Fibroblast of the conjunctiva (primary cell): ENCODE measurements at places on chromosomes 5 and 9.

GRCh38 chr9:15256426-15256825, 50.6 kb downstream of the TTC39B start:
- DNase-seq = no peak

DNA sequence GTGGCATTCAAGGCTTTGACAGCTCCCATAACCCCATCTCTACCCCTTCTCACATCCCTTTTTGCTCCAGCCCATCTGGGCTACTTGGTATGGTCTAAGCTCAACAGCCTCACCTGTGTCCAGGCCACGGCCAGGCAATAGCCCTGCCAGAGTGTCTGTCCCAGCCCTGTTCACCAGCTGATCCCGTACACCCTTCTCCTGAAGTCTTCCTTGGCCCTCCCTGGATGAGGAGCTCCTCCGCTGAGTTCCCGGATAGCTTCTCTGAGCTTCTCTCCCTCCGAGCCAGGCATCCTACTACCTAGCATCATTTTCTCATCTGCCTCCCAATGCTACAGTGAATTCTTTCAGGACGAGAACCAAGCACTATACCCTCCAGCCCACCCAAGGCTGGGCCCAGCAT, 208.2 kb downstream of the DAB2IP start:
- DNase-seq = no peak

GRCh38 chr5:169591636-169592035, 8.1 kb downstream of the SPDL1 start:
- DNase-seq = no peak

DNA sequence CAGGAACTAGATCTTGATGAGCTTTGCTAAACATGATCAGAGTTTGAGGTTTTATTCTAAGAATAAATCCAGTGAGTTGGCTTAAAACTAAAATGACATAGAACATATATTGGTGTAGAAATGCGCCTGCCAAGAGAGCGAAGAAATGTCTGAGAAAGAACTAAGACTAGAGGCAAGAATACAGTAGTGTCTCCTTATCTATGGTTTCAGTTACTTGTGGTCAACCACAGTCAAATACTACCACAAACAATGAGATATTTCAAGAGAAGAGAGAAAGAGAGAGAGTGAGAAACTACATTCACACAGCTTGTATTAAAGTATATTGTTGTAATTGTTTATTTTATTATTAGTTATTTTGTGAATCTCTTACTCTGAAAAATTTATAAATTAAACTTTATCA, 254.4 kb upstream of the CDH10 start:
- no peak for DNase-seq

GRCh38 chr5:144972317-144972716, 801.6 kb downstream of the KCTD16 start:
- DNase-seq = no peak

GRCh38 chr5:35859101-35859661, 2.5 kb downstream of the IL7R start:
- DNase-seq = no peak

- DNase-seq = no peak
Measured at GRCh38 chr9:89461265-89461664, 36.6 kb downstream of the SEMA4D start.

DNA sequence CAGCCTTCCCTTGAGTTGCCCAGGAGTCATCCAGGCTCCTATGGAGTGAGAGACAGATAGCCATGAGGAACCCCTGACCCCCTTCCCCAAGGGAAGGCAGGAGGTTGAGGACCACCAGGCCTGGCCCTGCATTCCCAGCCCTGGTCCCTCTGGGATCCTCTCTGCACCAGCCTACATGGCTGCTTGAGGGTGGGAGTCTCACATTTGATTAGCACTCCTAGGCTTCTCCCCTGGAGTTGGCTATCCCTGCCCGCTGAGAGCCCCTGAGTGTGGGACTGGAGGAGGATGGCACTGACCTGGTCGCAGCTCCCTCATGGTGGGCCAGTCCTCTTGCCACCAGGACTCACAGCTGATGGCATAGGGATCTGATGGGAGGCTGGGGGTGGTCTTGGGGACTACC, 46.7 kb downstream of the SAR1B start:
- no peak for DNase-seq

DNA sequence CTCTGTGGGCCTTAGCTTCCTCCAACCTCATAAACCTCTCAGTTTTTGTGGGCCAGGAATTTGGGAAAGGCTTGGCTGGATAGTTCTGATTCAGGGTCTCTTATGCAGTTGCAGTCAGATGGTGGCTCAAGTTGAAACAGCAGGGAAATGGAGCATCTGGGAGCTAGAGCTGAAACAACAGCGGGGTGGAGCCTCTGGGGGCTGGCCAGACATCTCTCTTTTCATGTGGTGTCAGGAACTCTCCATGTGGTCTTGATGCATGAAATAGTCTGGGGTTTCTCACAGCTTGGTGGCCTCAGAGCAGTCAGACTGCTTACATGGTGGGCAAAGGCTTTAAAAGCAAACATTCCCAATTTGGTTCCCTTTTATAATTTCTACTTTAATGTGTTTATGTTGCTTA, 13.5 kb downstream of the ZNF346 start:
- DNase-seq = no peak

DNA sequence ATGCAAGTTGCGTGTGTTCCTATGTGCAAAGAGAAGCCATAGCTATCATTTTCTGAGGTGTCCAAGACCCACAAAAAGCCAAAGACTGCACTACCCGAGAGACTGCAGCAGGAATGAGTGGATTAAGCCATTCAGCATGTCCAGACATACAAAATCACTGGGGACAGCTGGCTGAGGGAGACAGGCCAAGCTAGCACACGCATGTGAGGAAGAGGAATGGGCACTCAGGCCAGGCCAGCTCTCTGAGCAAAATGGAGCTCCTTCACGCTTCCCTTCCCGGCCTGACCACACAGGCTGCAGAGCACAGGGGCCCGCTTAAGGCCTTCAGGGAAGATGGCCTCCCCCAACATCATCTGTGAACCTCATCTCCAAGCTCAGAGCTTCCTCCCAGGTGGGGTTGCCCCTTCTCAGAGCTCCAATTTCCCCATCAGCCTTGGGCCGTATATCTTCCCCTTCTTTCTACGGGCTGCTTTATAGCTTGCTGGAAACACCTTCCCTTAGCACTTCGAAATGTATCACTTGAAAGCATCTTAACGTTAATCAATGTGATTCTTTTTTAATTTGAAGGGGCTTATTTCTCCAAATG, 8.4 kb downstream of the DCANP1 start:
- DNase-seq = no peak

GRCh38 chr9:68546596-68547390, 6.1 kb upstream of the TMEM252 start:
- no peak for DNase-seq

DNA sequence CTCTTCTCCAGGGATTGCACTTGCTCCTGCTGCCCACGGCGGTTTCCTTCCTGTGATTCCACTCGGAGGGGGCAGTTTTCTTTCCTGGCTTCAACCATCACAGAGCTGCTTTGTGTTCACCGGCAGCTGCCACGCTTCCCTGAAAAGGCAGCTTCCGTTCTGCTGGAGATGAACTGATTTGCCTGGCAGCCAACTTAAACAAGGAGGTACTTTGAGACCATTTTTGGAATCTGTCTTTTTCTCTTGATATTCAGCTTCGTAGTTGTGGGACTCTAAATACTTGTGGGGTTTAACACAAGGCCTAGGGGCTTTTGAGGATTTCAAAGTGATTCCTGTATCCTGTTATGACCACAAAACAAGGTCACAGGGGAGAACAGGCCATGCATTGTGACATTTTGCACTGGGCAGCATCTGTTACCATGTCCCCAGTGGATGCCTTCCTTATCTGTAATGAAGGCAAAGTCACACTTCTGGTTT, 192.0 kb downstream of the MTRR start:
- DNase-seq = no peak

- peak; percentile 49 for DNase-seq
Measured at GRCh38 chr5:38382898-38383297, 124.5 kb downstream of the EGFLAM start.

DNA sequence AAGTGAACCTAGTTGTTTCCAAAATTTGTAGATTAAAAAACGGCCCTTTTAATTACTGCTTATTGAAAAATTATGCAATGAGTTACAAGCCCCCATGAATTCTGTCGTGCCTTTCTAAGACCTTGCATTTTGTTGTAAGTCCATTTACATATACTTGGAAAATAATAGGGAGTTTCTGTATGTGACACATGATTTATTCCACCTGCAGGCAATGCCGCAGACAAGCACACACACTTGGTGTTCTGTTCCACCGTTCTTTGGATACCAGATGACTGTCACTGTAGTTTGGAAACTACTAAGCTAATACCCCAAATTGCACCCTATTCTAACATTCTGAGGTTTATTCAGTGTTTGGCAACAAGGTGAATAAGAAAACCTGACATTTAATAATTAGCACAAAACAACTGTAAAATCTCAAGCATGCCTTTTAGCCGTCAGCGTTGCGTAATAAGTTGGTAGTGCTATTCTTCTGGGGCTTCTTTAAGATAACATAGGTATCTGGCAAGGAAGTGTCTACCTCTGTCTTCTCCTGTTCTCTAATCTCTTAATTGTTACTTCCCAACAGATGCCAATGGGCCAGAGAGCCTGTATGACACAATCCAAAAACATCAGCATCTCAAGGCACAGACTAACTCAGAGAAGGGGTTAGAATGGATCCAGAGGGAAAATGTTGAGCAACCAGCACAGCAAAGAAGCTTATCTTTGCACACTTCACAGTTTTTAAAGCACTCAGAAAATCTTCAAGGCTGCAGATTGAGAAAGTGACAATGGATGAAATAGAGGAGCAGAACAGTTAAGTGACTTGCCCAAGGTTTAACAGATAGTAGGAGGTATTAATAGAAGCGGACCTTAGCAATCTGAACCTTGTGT, 48.2 kb upstream of the DPYSL3 start:
- DNase-seq = no peak

DNA sequence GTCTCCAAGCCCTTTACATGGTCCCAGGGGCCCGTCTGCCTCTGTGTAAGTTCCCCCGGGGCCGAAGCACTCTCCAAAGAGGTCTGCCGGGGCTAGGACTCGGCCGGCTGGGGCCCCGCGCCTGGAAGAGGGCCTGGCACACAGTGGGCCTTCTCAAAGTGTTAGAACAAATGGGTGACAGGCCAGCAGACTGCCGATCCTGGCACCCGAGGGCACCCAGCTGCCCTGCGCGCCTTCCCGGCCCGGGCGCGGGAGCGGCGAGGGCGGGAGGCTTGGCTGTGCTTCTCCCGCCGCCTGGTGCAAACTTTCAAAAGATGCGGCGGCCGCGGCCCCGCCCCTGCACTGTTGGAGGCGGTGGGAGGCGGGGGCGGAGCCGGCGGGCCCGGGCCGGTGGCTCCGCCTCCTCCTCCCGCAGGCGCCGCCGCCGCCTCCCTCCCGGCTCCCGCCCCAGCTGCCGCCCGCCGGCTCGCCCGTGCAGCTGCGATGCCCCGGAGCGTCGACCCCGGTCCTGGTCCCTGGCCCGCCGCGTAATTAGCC, at the start of gene NEURL1B:
Gene NEURL1B, plus strand, starts transcription at position 442 of the 537 bp plus-strand sequence. CDS start 144 bp downstream, outside the sequence.
- DNase-seq = peak; percentile 12

DNA sequence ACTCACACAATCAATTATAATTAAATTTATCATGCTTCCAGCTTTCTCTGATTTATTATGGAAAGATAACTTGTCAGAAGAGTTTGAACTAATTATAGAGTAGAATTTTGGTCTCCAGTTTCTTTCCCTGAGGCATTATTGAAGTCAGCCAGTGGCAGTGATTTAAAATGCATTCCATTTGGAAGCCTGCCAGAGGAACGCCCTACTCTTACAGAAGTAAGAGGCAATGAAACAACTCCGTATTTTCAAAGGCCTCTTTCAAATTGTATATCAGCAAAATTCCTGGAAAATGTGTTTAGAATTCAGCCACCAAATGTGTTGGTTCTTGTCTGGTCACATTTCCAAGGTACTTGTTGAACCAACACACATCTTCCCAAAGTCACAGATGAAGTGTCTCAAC, 640.9 kb downstream of the SEMA5A start:
- peak; percentile 82 for DNase-seq

DNA sequence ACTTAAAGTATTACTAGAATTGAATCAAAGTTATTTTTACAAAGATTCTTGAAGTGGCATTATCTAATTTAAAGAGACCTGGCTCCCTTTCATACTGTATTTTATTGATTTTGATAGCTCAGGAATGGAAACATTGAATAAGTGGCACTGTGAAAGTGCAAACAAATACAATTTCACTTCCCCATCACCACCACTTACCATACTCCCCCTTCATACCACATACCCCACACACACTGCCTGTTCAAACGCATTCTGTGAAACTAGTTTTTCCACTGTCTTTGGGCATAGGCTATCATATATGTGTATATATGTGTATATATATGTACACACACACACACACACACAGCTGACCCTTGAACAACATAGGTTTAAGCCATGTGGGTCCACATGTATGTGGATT, 62.1 kb upstream of the ATG10 start:
- DNase-seq = no peak

GRCh38 chr5:35371951-35372426, 141.7 kb upstream of the PRLR start:
- no peak for DNase-seq

DNA sequence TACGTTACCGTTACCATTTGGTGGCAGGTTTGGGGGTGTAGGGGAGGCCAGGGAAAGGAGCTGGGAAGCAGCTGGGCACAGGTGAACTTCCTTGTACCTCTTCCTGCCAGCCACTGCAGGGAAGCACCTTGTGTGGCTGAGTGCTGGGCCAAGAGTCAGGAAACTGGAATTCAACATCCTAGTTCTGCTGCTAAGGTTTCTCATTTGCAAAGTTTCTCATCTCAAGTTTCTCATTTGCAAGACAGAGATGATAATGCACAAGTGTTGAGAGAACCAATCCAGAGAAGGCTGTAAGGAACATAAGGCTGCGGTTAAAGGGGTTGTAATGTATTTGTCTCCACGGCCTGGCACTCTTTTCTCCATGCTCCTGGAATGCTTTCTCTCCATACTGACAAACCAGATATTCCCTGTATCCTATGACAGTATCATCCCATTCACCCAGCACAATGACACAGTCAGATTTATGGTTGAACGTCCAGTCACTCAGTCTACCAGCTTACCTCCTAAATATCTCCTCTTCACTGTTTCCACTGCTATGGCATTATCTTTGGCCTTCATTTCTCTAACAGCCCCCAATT, 33.6 kb upstream of the LARP1 start:
- DNase-seq = no peak

- DNase-seq = no peak
Measured at GRCh38 chr5:113813466-113813865, 300.0 kb downstream of the YTHDC2 start.

- no peak for DNase-seq
Measured at GRCh38 chr5:11791792-11792191, 112.5 kb downstream of the CTNND2 start.

GRCh38 chr9:74963056-74963455, 10.3 kb upstream of the C9orf40 start:
- DNase-seq = no peak

- no peak for DNase-seq
Measured at GRCh38 chr5:122429545-122430318, 117.7 kb downstream of the SNCAIP start.

DNA sequence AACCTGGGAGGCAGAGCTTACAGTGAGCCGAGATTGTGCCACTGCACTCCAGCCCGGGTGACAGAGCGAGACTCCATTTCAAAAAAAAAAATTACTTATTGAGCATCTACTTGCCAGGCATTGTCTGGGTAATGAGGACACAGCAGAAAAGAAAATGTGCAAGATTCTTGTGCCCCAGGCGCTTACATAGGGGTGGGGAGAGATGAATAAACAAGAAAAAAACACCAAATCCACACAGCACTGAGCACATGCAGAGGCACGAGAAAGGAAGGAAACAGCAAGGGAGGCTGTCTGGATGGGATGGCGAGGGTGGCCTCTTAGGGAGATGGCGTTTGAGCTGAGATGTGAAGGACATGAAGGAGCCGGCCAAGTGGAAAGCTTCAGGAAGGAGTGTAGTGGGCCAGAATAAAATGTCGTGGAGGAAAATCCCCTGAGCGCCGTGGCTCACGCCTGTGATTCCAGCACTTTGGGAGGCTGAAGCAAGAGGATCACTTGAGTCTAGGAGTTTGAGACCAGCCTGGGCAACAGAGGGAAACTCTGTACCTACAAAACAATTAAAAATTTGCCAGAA, 13.9 kb downstream of the DYNC2I2 start:
- DNase-seq = no peak
